ENCODE measurements at places on chromosomes 2 and 18.

- DNase-seq, result no peak
Measured at GRCh38 chr2:5442736-5443135, 249.4 kb upstream of the SOX11 start.

GRCh38 chr2:171171808-171172207 is 11.1 kb upstream of the TLK1 start:
- DNase-seq, result no peak

DNA sequence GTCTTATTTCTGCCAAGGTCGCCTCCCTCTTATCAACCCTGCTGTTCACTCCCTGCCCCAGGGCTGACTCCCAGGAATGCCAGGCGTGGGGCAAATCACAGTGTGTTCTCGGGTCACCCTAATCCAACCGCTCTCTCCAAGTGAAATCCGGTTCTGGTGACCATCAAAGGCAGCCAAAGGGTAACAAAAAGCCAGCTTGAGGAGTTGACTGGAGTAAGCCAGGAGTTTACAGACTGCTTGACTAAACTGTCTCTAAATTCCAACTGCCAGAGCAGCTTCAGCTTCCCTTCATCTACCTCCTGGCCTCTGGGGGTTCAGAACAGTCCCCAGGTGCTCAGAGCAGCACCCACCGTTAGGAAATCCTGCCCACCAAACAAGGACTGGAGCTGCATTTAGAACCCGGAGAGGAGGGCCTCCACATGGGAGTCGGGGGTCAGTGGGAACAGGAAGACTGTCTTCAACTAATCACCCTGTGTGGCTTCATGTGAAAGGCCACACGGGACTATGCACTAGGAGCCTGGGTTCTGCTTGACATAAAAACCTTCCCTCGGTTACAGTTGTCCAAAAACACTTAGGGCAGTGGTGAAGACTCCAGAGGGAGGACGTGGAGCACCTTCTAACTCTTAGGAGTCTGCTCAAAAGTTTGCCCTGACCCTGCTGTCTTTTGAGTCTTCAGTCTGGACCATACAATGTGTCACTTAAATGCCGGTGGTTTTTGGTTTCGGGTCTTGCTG is 24.2 kb upstream of the MCFD2 start:
- DNase-seq, result no peak

DNA sequence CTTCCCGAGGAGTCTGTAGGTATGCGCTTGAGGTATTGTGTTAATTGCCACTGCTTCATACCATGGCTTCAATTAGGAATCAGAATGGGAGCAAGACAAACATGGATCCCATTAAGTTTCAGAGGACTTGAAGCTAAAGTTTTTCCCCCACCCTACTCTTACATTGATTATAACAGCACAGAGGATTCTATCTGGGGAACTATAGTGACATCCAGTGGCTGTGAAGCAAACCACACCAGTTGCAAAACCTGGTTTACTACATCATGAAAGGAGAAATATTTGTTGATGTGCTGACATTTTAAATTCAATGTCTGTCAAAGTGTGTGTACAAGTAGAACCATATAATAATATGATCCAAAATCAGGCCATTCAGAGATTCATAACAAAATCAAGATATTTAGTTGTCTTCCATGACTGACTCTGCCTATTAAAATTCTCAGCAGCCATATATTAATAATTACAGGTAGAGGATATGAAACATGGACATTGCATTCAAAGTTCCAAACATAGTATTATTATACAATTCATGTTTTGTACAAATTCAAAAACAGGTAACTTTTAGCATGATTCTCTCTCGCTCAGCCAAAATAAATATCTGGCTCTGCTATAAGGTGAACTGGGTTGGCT is 82.9 kb downstream of the GRB14 start:
- no peak for DNase-seq

DNA sequence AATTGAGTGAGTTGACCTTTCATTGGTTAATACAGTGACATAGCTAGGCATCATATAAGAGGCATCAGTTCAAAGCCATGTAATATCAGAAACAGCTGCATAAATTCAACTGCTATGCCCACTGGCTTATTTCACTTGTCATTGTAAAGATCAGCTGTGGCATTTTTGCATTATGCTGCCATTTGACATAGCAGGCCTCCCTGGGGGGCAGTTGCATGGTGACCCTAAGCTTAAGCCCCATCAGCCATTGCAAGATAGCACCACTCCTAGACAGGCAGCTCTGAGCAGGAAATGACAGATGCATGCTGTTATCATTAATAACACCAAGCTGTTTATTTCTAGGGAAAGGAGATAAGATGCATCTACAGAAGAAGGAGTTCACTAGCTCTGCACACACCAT is 233.4 kb upstream of the CNTNAP5 start:
- no peak for DNase-seq
